ENCODE measurements at places on chromosomes 7 and 10.
A peak's percentile ranks its signal among the peaks of the same experiment; 100 is the strongest.

- no peak for DNase-seq
Observed at GRCh38 chr10:28375399-28376354, 72.8 kb upstream of the MPP7 start.

DNA sequence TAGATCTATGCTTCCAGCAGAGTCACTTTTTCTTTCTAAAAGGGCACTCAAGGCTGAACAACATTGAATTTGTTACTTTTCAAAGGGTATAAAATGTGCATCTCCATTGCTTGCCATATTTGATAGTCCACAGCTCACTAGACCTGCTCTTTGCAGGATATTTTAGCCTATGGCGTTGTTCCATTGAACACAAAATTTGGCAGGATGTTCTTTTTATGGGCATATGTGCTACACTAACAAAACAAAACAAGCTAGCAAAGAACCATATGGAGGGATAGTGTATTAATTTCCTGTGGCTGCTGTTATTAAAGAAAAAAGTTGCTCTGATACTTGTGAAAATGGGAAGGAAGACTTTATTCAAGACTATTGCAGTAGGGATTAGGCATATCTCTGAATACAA is 828.7 kb downstream of the TYW1 start:
- DNase-seq: no peak

GRCh38 chr10:24645784-24646183 is 77.9 kb downstream of the ARHGAP21 start:
- peak; percentile 16 for DNase-seq

- DNase-seq: no peak
Observed at GRCh38 chr10:126179637-126180036, 208.6 kb downstream of the ADAM12 start.

DNA sequence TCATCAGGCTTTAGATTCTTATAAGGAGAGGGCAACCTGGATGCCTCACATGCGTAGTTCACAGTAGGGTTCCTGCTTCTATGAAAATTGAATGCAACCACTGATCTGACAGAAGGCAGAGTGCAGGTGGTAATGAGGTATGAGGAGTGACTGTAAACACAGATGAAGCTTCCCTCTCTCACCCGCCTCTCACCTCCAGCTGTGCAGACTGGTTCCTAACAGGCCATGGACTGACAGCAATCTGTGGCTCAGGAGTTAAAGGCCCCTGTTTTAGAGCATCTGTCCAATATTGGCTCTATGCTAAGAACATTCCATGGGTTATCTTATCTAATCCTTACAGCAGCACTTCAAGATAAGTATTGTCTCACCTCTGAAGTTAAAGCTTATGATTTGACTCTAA is 213.5 kb upstream of the NRP1 start:
- DNase-seq: no peak

- DNase-seq: no peak
Observed at GRCh38 chr7:130365511-130366441, 14.5 kb upstream of the CPA1 start.

- DNase-seq: no peak
Observed at GRCh38 chr10:78481842-78482241, 448.2 kb downstream of the RPS24 start.

- no peak for DNase-seq
Observed at GRCh38 chr10:30383356-30383755, 34.3 kb upstream of the MTPAP start.

DNA sequence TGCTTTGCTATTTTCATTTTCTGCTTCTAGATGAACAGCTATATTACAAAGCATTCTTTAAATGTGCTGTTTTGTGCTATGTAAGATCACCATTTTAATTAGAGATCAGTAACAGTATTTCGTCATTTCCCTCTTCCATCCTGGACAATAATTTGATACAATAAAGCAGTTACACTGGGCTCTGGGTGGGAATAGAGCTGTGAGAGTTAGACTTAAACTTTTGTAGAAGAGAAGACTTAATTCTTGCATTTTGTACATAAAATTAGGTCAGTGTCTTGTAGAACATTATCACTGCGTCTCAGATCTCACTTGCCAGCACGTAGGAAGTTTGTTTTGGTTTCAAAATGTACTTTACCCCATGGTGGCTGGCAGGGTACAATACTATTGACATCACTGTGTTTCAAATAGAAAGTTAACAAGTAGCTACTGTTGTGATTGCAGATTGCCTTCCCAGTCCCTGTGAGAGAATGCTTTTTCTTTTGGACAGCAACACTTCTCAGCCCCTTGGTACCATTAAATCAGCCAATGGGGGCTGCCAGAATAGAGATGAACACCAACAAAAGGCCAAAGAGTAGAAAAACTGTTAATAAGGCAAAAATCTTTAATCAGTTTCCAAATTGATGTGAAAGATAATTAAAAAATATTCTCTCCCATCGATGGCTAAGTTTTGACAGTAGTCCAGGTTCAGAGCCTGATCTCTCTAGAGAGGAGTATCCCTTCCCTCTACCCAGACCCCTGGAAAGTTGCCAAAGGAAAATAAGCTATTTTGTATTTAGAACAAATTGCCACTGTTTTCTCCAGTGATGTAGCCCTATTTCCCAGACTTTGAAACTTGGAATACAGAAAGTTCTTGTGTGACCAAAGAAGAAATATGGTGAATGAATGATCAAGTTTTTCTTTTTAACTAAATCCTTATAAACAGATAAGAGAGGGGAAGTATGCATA is 35.1 kb downstream of the SMNDC1 start:
- DNase-seq: peak; percentile 19
